A549 (cell line): ENCODE measurements at places on chromosomes 1 and 21.
A peak's percentile ranks its signal among the peaks of the same experiment; 100 is the strongest.

DNA sequence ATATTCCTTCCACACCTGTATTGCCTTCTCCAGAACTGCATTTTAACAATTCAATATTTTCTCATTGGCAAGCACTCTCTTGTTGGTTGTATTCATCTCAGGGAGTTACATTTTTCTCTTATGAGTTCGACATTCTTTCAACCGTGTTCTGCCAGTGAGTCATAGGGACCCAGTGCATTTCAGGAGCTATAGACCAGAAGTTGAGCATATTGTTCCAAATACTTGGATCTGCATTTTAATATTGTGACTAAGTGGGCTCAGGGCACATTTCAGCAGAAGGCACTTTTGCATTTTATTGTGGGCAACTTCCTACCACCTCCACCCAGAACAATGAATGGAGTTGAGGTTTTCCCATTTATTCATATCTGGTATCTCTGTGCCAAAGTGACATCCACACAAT, 132.8 kb downstream of the TNFSF18 start:
- peak; percentile 80 for DNase-seq

DNA sequence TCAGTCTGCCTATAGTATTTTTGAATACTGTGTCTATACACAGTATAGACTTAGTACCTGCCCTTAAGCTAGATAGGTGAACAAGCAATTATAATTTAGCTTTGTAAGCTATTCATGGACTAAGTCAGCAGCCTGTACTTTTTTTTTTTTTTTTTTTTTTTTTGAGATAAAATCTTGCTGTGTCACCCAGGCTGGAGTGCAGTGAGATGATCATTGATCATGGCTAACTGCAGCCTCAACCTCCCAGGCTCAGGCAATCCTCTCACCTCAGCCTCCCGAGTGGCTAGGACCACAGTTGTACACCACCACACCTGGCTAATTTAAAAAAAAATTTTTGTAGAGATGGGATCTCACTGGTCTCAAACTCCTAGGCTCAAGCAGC, 17.3 kb downstream of the ITSN1 start:
- DNase-seq, result no peak

GRCh38 chr1:6475381-6476133, 9.6 kb upstream of the TNFRSF25 start:
- no peak for DNase-seq

DNA sequence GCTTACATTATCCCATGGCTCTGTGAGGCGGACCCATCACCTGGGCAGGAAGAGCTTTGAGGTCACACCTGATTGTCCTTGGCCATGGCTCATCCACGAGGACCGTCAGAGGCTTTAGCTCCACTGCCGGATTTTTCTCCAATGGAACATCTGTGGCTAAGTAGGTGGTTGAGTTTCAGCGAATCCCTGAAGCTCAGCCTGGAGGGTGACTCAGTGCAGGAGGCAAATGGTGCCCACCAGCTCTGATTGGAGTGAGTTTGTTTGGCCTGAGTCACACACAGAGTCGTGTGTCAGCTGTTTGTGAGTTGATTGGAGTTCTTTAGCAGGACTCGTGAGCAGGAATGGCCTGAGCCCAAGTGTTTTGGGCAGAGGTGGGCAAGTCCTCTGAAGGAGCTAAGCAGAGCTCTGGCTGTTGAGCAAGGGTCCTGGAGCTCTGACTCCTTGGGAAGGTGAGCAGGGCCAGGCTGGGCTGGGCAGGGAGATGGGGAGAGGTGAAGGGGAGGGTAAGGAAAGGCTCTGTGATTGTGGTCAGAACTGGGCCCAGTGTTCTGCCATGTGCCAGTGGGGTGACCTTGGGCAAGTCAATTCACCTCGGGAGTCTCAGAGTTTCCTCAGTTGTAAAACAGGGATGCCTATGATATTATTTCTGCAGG, 2.0 kb downstream of the SLC6A17 start:
- DNase-seq, result peak; percentile 20

DNA sequence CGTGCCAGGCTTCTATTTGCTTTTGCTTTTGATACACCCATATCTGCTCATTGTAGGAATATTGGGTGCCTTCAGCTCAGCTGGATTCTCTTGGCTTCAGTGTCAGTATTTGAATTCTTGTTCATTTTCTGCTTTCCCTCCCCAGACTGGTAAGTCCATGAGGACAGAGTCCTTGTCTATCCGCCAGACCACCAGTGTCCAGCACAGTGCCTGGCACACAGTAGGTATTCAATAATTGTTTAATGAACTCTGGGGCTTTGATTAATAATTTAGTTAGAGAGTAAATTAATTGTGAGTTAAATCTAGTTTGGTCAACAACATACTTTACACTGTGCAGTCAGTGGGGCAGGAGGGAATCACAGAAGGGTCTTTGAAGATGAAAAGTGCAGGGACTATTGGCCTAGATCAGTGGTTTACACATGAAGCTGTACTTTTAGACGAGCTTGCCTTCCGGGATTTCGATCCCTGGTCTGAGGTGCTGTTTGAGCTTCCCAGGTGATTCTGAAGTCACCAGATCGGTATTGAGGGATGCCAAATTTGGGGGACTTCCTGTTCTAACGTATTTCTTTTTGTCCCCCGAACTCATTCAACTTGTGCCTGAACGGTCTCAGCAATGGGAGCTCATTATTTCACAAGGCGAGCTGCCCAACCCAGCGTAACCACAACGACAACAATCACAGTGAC, 119.1 kb upstream of the JUN start:
- DNase-seq, result no peak

DNA sequence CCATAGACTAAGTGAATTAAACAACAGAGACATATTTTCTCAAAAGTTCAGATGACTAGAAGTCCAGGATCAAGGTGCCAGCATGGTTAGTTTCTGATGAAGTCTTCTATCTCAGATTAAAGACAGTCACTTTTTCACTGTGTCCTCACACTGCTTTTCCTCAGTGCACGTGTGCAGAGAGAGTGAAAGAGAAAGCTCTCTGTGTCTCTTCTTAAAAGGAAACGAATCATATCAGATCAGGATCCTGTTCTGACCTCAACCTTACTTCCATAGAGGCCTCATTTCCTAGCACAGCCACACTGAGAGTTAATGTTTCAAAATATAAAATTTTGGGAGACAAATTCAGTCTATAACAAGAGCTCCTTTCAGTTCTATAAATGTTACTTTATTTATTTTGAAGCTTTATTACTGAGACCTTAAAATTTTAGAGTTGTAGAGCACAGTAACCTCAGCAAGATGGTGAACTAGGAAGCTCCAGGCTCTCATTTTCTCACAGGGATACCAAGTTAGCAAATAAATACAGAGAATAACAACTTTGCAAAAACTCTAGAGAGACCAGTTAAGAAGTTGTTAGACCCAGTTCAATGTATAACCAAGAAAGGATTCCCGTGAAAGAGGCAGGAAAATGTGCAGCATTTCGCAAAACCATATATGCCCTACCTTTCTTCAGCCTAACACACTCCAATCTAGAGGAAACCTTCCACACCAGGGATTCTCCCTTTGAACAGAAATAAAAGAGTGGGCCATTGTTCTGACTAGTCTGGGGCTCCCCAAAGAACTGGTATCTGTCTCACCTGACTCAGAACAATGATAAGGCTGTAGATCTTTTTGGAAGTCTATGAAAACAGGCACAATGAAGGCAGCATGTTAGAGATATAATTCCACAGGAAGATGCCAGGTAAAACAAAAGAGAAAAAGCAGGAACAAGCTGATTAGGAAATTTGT, 372.2 kb downstream of the MRPL39 start:
- no peak for DNase-seq

DNA sequence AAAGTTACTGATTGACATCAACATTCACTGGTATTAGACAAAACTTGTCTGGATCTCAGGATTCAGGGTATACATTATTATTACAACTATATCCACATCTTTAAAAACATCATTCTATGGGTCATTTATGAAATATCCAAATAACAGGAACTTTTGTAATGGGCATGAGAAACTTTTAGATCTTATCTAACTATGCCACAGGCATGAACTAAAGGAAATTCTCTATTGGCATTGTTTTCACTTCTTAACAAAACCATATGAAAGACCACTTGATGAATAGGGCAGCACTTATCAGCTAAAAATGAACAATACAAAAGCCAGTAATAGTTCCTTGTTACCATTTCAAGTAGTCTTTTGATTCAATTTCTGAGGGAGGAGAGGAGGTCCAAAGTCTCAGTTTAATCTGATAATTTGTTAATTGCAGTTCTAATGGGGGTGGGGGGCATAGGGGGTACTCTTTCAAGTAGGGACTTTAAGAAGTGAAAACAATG, 30.8 kb upstream of the CPLANE2 start:
- DNase-seq, result no peak

DNA sequence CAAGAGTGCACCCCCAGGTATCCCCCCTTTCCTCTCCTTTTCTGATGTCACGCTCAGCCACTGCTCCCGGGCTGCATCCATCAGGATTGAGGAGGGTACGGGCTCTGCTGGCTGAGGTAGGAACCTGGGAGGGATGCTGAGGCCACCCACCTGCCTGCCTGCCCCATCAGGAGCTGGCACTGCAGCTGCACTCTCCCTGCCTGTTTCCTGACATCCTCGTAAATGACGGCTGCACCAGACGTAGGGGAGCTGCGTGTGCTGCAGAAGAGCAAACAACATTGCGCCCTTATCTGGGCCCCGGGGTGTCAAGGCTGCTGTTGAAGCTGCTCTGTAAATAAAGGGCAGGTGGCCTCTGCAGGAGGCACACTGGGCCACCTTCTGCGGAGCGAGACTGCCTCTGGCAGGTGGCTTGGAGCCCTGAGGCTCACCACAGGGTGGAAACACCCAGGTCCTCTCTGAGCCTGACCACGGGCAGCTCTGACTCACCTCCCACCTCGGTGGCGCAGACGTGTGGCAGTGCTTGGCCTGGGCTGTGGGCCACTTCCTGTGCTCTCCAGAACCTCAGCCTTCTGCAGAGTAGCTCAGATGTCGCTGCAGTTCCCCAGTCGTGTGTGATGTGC, 30.9 kb downstream of the SNAP47 start:
- DNase-seq, result no peak

DNA sequence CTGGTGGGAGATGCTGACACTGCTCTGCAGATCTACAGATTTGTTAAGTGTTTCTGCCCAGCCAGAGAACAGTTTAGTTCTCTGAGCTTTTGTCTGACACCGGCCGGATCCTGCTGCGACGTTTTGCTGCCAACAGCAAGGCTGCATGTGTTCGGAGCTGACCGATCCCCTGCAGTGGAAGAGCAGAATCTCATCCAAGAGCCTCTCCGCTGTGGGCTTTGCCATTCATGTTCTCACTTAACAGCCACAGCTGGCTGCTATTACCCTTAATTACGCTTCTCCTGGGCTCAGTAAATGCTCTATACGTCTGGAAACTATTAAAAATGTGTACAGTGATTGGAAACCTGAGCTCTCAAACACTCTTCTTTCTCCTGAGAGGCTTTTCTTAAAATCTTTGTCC, 105.3 kb downstream of the BCAR3 start:
- no peak for DNase-seq

DNA sequence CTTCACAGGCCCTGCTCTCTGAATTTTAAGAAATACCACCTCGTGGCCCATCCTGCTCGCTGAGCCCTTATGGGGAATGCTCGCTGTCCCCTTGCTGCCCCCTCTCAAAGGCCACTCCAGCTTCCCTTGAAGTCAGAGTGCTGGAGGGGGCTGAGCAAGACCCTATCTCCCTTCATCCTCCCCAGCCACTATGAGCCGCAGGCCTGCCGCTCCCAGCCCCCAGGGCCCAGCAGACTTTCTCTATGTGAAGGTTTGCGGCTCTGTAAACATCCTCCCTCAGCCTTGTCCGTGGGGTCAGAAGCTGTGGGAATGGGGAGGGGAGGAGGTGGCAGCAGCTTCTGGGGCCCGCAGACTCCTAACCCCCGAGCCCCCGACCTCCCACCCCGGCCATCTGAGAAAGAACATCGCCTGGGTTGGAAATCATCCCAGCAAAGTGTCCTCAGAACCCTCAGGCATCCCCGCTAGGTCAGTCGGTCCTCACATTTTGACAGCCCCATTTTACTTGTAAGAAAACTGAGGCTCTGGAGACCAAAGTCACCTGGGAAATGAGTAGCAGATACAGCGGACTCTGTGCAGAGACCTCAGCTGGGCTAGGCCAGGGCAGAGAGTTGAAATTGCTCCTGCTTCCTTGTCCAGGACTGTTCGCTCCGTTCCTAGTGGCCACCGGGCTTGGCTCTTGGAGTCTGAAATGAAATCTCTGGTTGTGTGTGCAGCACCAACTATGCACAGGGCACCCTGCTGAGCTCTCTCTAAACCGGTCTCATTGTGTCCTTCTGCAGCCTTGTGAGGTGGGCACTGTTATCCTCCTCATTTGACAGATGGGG, 4.4 kb downstream of the KCNQ4 start:
- DNase-seq, result no peak

DNA sequence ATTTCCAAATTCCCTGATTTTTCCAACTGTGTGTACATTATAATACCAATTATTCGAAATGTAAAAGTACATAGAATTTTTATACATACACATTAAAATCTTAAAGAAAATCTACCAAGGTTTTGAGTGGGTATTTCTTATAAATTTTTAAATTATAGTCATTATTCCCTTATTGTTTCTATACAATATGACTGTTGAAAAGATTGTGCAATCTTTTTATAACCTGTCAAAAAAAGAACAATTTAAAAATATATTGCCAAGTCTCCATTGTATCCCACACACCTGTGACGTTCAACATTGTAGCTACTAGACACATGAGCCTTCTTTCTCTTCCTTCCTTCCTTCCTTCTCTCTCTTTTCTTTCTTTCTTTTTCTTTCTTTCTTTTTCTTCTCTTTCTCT, 473.2 kb upstream of the CHRM3 start:
- no peak for DNase-seq

DNA sequence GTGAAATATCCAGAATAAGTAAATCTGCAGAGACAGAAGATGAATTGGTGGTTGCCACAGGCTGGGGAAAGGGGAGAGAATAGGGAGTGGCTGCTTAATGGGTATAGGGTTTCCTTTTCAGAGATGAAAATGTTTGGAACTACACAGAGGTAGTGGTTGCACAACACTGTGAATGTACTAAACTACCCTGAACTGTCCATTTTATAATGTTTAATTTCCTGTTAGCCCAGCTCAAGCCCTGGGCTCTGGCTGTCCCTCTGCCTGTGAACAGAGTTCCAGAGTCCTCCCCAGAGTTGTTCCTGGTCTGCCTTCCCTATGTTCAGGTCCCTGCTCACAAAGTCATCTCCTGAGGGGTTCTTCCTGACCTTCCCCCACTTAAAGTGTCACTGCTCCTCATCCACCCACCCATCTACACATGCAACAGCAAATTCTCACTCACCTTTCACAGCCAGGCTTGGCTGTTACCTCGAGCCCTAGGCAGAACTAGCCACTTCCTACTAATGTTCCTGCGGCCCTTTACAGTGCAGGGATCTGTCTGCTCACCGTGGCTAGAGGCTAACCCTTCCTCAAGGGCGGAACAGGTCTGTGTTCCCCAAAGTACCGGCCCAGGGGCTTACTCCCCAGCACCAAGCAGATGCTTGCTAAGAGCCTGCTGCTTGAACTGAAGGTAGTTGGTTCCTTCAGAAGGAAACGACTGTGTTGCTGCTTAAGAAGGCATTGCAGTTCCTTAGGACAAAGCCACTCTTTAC, 22.4 kb downstream of the DHCR24 start:
- no peak for DNase-seq
